ENCODE measurements at places on chromosomes 11 and 22.

DNA sequence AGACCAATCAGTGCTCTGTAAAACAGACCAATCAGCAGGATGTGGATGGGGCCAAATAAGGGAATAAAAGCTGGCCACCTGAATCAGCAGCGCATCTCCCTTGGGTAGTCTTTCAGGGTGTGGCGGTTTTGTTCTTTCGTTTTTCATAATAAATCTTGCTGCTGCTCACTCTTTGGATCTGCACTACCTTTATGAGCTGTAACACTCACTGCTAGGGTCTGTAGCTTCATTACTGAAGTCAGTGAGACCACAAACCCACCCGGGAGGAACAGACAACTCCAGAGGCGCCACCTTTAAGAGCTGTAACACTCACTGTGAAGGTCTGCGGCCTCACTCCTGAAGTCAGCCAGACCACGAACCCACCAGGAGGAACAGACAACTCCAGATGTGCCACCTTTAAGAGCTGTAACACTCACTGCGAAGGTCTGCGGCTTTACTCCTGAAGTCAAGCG is 175.5 kb upstream of the PDGFD start:
- DNase-seq, result no peak

- no peak for DNase-seq
Observed at GRCh38 chr11:31702966-31703365, 108.2 kb downstream of the PAX6 start.

DNA sequence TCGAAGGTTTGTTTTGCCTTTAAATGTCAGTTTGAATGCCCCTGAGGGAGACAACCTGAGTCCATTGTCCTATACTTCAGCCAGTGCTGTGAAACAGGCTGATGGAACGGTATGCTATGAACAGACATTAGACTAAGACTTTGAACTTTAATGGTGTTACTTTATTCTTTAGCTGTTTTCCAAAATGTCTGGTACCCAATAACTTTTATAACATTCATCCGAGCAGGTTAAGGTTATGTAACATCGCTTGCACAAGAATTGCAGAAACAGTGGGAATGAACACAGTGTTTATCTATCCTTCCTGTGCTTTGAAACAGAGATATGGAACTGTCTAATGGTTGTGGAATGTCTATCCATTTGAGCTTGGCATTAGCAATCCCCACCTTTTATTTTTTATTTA is 12.5 kb upstream of the PTS start:
- DNase-seq, result no peak

- no peak for DNase-seq
Observed at GRCh38 chr11:117919781-117920221, 9.4 kb downstream of the TMPRSS13 start.

DNA sequence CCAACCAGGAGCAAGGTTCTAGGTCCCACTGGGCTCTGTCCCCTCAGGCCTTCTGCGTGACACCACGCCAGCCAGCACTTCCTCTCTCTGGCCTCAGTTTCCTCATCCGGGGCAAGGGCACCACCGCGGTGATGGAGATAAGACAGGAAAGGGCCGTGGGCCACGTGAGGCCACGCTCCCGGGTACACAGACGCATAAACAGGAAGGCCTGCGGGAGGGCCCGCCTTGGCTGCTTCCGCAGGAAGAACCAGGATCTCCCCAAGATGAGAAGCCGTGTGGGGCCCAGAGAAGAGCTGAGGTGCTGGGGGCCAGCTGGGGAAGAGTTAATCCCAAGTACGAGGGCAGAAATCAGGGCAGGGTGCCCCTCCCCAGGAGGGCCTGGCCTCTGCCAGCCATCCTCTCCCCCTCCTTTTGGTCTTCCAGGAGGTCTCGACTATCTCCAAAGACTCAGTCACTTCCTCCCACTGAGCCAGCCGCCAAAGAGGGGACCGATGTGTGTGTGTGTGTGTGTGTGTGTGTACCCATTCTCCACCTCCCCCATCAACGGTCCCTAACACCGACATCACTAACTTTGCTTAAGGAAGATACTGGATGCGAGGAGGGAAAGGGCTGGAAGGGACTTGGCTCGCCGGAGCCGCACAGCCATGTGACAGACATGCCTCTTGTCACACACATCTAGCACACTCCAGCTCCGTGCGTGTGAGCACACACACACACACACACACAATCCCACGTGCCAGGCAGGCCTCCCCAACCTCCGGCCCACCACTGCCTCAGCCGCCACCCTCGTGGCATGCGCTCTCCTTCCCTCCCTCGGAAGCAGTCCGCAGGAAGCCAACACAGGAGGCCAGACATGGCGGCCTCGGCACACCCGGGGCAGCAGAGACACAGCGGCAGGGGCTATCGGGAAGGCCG is 1.4 kb downstream of the MFNG start:
- DNase-seq, result no peak

GRCh38 chr11:119676461-119677020 is 52.5 kb downstream of the NECTIN1 start:
- no peak for DNase-seq

DNA sequence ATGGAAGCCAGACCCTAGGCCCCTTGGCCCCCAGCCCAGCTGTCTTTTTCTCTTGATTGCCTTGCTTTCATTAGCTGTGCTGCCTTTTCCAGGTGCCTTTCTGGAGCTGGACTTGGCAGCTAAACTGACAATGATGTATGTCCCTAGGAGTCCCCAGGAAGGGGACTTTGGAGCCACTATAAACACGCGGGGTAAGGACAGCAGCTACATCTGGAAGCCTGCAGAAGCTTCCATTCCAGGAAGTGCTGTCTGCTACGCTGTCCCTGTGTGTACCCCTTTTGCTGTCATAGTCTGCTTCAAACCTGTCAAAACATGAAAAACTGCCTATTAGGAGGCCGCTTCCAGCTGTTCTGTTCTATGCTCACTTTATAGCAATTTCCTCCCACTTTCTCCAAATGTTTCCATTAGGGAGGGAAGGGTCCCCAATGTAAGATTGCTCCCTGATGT is 153.3 kb upstream of the RAG2 start:
- DNase-seq, result no peak

DNA sequence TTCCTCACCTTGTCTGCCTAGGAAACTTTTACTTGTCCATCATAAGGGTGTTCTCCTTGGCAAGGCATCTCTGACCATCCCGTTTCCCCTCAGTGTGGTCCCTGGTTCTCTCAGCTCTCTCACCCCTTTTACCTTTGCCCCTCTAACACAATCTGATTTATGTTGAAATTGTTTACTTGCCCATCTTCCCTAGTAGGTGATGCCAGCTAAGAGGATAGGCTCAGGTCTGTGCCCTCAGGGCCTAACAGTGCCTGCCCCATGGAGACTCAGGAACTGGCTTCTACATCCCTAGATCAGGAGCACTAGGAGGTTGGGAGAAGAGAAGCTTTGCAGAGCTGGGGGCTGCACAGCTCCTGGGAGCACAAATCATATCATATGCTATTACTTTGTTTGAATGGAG is 21.1 kb upstream of the ALG8 start:
- no peak for DNase-seq

DNA sequence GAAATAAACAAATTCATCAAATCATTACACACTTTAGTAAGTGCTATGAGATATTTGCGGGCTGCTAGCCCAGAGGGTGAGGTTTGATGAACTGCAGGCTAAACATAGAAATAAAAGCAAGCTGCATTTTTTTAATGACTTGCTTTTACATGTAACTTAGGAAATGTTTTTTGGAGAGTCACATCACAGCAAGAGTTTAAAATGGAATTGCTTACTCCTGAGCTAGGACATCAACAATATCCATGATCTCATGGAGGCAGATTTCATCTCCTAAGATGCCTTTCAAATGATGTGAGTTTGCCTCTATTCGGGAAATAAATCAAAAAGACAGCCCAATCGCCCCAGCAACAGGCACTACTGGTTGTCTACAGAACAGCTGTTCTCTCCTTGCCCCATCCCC is 73.4 kb upstream of the CD44 start:
- DNase-seq, result no peak

GRCh38 chr11:7445564-7445963 is 39.7 kb upstream of the OLFML1 start:
- no peak for DNase-seq

GRCh38 chr11:47406896-47407745 is 1.3 kb upstream of the SLC39A13 start:
- no peak for DNase-seq

- DNase-seq, result no peak
Observed at GRCh38 chr11:106466521-106467080, 389.1 kb downstream of the AASDHPPT start.

- no peak for DNase-seq
Observed at GRCh38 chr11:72586321-72587090, 87.7 kb downstream of the PDE2A start.

DNA sequence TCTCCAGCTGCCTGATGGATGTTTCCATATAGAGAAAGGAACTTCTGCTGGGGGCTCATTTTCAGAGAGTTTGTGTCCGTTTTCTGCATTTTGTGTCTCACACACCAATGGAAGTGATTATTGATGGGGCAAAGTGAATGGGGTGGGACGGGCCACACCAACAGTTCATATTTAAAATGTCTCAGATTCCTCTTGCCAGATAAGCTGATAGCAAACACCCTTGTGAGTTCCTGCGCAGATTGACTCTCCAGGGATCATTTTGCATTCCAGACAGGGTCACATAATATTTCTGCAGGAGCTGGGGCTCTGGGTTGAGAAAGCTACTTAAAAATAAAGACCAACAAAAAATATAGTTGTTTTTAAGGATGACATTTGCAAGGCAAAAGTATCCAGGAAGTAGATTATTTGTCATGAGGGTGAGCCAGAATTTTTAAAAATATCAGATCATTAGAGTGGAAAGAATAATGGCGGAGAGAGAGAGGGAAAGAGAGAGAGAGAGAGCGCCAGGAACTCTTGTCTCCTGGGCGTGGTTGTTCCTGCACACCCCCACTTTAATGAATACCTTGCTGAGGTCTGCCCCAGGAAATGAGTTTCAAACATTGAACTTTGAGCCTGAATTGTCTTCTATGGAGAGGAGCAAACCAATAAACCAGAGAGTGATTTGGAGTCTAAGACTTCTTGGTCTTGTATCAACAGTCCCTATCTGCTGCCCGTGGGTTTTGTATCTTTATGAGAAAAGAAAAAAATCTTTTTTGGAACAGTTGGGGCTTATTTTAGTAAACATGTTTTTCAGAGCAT is 33.3 kb downstream of the MICAL2 start:
- DNase-seq, result no peak

- peak; percentile 80 for DNase-seq
Observed at GRCh38 chr11:123194337-123195187, 486 bp downstream of the CLMP start.

- no peak for DNase-seq
Observed at GRCh38 chr11:27166130-27166529, 125.5 kb downstream of the BBOX1 start.

DNA sequence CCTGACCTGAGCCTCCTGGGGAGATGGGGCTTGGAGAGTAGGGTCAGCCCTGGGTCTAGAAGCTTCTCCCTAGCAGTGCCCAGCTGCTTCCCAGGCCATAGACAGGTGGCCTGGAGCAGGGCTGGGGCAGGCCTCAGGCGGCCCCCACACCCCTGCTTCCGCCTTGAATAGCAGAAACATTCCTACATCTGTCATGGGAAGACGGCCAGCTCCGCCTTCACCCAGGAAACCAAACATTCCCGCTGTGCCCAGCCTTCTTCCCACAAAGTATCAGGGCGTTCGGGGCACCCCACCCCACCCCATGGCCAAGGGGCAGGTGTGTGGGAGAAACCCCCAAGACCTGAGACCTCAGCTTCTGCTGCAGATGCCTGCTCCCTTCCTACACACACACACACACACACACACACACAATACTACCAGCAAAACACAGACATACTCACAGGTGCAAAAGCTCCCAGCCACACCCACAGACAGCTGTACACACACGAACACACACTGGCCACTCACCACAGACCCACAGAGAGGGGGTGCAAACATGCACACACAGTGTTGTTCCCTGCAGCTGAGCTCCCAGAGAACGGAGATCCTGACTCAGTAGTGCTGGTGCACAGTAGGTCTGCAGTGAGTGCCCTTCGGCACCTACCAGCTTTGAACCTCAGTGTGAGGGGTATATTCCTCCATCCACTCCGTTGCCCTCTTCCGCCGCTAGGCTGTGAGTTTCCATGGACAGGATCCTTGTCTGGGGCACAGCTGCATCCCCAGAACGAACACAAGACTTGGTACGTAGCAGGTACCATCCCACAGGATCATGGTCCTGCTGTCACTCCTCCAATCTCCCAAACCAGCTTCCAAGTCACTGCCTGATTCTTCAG is 37.4 kb downstream of the PDGFB start:
- DNase-seq, result no peak

- no peak for DNase-seq
Observed at GRCh38 chr11:34783816-34784317, 132.3 kb downstream of the APIP start.

DNA sequence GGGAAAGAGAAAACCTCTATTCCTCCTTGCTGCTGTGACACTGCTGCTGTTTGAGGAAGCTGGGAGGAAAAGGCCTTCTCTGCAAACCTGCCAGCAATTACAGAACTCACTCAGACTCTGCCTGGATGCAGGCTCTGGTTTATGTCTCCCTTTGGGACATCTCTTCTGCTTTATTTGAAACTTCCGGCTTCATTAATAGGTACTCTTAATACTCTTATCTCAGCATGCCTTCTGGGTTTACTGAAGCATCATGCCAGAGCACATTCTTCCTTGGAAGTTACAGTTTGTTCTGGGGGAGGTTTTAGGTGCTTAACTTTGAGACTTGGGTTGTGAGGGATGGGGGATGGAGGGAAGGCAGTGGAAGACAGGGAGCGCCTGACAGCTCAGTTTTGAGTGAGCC is 79.9 kb downstream of the NAV2 start:
- no peak for DNase-seq

GRCh38 chr11:87212891-87213290 is 175.2 kb downstream of the TMEM135 start:
- DNase-seq, result no peak

GRCh38 chr22:22929381-22930221 is 42.0 kb downstream of the IGLL5 start:
- no peak for DNase-seq

DNA sequence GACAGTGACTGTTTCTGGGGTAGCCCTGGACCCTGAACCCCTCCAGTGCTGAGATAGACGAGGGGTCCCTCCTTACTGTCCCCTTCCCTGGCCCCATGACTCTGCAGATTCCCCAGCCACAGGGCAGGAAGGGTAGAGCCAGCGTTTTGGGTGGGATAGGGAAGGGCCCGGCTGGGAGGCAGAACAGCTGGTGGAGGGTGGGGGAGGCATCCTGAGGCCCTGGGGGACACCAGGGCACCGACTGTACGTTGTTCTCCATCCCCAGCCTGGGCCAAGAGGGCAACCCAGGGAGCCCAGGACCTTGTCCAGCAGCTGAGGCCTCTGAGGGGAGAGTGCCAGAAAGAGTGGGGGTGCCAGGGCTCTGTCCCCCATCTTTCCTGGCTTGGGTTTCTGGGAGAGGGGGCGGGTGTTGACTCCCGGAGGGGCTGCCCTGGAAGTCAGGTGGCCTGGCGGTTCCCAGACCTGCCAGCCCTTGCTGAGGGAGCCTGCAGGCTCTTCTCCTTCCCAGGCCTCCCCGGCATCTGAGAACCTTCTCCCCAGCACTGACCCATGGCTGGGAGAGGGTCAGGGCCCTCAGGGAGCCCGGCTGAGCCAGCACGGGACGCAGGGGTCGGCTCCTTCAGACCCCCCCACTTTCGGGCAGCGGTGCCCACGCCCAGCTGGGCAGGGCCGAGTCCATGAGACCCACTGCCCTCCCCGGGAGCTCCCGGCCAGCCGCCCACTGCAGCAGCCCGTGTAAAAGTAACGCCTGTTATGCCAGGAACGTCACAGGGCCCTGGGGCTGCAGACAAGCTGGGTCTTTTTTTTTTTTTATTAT is 30.3 kb downstream of the IGF2 start:
- no peak for DNase-seq
